Body of pancreas (tissue), 4 donors: ENCODE measurements at places on chromosomes 1 and 21. TPM values are rescaled to one million over a fixed set of nuclear protein-coding genes. Genes with fewer than 3 reads are reported as not detected.

DNA sequence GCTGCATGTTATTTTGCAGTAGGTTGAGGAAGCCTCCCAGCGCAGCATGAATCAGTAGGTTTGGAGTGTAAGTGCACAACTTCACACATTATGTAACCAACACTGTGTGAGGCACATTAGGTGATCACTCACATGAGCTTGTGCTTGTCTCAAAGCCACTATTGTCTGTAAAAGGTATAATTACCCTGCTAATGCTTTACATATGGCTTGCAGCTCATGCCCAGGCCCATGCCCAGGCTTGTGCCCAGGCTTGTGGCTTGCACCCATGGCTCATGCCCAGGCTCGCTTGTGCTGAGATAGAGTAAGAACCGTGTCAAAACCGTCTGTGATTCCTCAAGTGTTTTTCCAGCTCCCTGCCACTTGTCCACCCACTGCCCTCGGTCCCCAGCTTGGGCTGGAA lies 596.3 kb downstream of the LTN1 start:
- no peaks in the 10 kb centered on the region for H3K36me3 ChIP-seq
- H3K27ac ChIP-seq = no peak overlapping the region
- peaks cover 13% of the 10 kb centered on the region for H3K4me1 ChIP-seq
- H3K27me3 ChIP-seq = no peaks in the 10 kb centered on the region
- no peak overlapping the region for H3K4me3 ChIP-seq

GRCh38 chr1:15932612-15933011 lies 43.3 kb downstream of the ZBTB17 start:
- H3K27ac ChIP-seq = no peak overlapping the region
- H3K4me3 ChIP-seq = no peak overlapping the region
- no peaks in the 10 kb centered on the region for H3K27me3 ChIP-seq
- H3K4me1 ChIP-seq = peaks cover 6% of the 10 kb centered on the region
- DNase-seq = no peak

DNA sequence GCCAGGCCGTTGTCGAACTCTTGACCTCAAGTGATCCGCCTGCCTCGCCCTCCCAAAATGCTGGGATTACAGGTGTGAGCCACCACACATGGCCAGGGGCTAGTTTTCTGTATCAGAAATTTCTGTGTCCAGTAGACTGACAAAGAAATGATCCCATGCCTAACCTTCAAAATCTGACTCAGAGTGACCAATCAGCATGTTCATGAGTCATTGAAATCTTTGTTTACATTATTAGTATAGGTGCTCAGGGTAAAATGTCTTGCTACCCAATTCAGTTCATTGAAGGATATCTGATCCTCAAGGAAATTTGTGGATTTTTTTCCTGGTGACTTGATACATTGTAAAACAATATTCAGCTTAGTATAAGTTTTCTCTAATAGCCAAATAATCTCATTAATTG lies 11.0 kb upstream of the LDLRAD2 start:
- H3K36me3 ChIP-seq = no peaks in the 10 kb centered on the region
- no peak overlapping the region for H3K27ac ChIP-seq
- no peak for DNase-seq
- H3K4me3 ChIP-seq = no peak overlapping the region
- H3K27me3 ChIP-seq = no peaks in the 10 kb centered on the region

GRCh38 chr1:222010306-222010705 lies 268.4 kb upstream of the DUSP10 start:
- H3K4me1 ChIP-seq = peaks cover 6% of the 10 kb centered on the region
- H3K4me3 ChIP-seq = no peak overlapping the region
- no peaks in the 10 kb centered on the region for H3K36me3 ChIP-seq

CYP4A22 gene
- not detected for total RNA-seq
